ENCODE measurements at places on chromosomes 12 and 14.

GRCh38 chr14:36655963-36656686 is 5.5 kb upstream of the PAX9 start:
- DNase-seq, result no peak

DNA sequence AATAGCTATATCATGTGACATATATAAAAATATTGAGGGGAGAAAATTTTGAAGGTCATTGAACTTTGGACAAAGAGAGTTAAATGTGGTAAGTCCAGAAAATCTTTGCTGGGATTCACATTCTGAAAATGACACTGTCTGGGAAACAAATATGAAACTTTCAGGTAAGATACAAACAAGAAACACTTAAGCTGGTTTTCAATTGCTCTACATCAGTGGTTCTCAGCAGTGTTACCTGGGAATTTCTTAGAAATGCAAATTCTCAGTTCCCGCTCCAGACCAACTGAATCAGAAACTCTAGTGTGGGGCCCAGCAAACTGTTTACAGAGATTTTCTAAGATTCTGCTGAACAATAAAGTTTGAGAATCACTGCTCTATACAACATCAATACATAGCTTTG is 3.6 kb upstream of the CDK17 start:
- no peak for DNase-seq

DNA sequence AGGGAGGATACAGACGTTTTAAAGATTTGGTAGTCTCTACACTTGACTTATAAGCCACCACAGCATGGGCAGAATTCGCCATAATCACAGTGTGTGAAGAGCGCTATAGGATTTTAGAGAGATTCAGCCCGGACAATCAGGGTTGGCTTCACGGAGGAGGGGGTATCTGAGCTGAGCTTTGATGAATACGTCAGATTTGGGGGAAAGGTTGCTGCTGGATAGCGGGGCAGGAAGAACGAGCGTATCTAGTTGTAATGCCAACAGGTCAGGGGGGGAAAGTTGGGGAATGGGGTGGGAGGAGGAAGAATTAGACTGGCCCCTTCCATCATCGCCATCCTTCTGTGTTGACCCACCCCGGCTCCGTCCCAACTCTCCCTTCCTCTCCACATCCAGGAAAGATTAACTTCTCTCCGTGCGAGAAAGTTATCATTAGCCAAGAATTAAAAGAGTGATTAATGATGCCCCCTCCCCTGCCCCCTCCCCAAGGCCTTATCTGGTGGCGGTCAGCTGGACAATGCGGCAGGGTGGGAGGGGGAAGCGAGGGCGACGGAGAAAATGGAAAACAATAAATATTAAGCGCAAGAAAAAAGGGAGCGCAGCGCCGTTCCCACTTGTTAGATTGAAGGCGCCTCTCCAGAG is 13.5 kb upstream of the GPATCH2L start:
- no peak for DNase-seq

DNA sequence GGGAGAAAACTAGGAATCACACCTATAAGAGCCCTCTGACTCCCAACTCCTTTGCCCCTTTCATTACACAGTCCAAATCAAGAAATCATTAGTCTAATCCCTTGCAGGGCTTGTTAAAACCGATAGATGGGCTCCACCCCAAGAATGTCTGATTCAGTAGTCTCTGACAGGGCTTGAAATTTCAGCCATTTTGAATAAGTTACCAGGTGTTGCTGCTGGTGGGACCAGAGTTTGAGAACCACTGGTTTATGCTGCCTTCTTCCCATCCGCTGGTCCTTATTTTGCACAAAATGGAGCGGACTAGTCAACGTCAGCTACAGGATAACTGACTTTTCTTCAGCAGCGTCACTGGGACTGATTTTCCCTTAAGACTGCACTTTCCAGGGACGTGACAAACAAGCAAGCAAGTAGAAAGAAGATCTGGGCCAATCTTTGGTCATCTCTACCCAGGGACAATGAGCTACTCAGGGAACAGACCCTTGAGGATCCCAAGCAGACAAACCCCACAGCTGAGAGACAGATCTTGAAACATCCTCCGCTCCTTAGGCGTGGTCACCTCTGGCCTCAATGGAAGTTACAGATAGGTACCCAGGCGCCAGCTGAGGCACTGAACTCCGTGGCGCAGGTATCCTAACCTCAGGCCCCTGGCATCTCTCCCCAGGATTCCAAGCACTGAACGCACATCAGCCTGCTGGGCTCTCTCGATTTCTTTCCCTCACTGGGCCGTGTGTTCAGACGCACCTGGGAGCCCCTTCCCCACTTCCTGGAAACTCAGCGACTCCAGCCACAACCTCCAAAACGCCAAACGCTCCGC is 900 bp downstream of the KCTD10 start:
- DNase-seq, result no peak

DNA sequence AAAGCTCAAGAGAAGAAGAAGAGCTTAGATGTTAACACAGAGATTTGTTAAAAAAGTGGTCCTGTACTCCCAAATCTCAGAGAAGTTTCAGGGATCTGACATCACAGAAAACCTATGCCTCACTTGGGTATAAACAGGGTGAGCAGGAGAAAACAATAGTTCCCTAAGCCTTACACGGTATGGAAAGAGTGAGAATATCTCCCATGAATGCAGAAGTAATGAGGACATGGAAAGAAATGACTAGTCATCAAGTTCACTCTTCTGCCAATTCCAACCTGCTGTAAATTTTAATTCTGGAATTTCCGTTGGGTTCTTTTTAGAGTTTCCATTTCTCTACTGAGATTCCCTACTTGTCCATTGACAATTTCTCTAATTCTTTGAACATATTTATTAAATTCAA is 6.2 kb upstream of the PTGER2 start:
- DNase-seq, result no peak

DNA sequence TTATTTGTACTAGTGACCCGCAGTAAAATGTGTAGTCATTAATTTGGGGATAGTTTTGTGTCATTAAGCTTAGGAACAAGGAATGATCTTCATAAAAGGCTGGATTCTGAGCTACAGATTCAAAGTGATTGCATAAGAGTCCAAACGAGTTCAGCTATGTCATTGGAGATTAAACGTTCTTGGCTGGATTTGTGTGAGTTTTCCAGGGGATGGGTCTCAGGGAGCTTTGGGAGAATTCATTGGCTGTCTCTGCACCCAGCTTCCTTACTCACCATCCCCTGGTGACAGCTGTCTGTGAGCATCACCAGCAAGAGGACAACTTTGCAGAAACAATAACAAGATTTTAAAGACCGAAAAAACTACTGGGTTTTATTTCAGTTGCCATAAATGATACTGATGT is 130.4 kb downstream of the DAAM1 start:
- no peak for DNase-seq

- no peak for DNase-seq
Measured at GRCh38 chr14:105378199-105378598, 20.1 kb upstream of the TEX22 start.

- no peak for DNase-seq
Measured at GRCh38 chr12:106331599-106331998, 25.9 kb upstream of the POLR3B start.

- DNase-seq, result no peak
Measured at GRCh38 chr12:38586789-38587188, 270.2 kb downstream of the ALG10B start.

DNA sequence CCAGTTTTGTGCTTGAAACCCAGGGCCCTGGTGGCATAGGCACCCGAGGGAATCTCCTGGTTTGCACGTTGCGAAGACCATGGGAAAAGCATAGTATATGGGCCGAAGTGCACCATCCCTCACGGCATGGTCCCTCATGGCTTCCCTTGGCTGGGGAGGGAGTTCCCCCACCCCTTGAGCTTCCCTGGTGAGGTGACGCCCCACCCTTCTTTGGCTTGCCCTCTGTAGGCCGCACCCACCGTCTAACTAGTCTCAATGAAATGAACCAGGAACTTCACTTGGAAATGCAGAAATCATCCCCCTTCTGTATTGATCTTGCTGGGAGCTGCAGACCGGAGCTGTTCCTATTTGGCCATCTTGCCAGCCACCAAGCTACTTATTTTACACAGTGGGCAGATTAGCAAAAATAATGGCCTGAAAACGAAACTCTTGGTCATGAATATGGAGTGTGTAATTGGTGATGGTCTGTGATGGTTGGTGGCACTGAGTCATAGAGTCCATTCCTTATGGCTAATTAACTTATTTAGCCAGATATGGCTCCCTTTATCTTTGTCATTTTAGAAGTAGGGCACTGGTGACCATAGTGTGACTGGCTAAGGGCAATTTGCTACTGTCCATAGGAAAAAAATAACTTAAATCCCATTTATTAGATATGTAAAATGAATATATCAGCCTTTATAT is 21.3 kb upstream of the KCNJ8 start:
- DNase-seq, result no peak

DNA sequence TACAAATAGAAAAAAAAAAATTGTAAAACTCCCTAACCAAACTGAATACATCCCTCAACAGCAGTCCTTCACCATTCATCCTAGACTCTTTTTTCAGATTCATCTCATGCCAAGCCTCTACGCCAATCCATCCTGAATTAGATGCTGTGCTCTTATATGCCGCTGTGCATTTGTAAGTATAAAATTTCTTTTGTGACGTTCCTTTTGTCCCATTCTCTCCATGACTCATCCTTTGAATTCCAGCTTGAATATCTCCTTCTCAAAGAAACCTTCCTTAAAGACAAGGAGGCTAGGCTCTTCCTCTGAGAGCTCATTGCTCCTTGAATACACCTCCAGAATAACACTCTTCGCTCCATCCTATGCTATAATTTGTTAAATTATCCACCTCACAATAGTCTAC is 359.2 kb downstream of the RMST start:
- no peak for DNase-seq

DNA sequence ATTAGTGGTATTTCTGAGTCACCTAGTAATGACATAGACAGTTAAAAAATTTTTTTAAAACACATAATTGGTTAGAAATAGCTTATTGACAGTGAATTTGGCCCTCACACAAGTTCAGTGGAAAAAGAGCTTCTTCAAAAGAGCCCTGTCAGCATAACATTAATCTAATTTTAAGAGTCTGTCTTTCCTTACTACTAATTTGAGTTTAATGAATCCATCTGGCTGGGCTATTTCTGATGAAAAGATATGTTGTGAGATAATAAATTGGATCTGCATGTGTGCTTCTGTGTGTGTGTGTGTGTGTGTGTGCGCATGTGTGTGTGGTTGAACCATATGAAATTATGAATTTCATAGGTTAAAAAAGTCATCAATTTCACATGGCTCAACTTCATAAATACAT is 1045.2 kb downstream of the FLRT2 start:
- no peak for DNase-seq

GRCh38 chr12:2783936-2784600 is 10.7 kb upstream of the FKBP4 start:
- DNase-seq, result peak; percentile 84

DNA sequence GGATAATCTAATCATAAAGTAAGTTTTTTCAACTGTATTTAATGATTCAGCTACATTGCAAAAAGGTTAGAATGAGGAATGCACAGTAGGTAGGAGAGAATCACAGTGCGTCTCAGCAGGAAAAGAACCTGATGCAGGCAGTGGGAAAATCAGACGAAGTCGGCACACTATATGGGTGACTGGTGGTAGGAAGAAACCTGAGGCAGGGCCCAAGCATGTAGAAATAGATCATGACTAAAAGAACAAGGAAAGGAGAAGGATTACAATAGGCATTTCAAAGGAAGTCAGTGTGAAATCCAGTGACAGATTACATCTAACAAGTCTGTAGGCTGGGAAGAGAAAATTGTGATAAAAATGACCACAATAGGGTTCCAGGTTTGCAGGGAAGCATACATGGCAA is 267.0 kb downstream of the MED13L start:
- no peak for DNase-seq

DNA sequence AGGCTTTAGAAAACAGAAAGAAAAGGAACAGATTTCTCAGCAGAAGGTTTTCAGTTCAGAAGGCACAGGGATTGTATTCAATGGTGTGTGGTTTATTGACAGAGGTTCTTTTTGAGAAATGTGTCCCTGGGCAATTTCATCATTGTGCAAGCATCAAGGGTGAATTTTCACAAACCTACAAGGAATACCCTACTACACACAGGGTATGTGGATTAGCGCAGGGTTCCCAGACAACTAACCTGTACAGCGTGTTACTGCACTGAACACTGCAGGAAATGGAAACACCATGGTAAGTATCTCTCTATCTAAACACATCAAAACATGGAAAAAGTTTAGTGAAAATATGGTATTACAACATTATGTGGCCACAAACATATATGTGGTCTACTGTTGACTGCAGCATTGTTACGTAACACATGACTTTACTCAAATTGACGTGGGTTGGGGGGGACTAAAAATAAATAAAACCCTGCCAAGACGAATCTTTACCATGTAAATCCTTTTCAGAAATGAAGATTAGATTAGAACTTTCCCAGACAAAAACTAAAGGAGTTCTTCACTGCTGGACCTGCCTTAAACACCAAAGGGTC is 893.1 kb downstream of the TMEM121 start:
- no peak for DNase-seq

DNA sequence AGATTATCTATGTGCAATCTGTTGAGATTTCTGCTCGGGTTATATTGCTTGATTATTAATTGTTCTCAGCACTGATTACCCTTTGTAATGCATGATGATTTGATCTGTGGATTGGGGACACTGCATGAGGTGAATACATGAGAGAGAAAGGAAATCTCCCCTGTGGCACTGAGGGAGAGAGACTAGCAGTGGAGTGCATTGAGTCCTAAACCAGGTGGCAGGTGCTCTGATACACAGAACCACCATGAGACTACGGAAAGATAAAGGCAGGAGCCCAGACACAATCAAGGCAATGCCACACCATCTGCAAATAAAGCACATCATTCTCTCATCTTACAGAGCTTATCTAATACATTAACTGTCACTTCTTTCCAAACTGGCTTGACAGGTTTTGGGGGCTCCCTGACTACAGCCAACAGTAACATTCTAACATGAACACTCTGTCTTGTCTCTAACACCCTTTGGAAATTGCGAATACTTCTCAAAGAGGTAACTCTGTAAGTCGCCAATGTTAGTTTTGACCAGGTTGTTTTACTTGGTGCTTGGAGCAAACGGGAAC is 37.6 kb upstream of the TSPAN8 start:
- no peak for DNase-seq

- no peak for DNase-seq
Measured at GRCh38 chr14:92398888-92399636, 76.1 kb downstream of the SLC24A4 start.

DNA sequence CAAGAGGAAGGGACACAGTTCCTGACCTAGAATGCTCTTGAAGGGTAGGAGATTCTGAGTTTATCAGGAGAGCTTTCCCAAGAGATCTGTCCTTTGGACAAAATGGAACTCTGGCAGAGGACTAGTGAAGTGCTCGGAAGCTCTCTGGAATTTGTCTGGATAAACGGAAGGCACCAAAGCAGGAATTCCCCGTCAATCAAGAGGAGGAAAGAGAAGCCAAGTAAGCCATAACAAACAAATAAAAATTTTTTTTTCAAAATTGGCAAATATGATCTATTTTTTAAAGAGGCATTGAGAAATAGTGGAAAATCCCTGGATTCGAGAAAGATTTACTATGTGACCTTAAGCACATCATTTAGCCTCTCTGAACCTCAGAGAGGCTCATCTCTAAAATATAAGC is 99.2 kb downstream of the GRIN2B start:
- no peak for DNase-seq

DNA sequence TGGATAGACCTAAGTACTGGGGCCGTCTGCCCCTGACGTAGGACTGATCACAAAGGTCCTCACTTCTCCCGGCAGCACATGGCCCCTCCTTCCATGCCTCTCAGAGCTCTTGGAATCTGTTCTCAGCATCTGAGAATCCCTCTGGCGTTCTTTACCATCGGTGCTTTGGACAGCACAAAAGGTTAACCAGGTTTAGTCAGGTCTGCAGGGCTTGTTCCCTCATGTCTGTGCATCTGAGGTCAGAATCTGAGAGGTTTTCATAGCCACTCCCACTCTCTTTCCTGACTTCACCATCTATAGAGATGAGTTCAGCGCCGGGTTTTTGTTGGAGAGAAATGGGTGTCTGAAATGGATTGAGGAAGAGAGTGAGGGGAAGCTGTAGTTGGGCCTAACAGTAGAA is 130.0 kb upstream of the ARHGAP5 start:
- DNase-seq, result no peak

Measured in ovary (tissue), 10 donors.